ENCODE measurements at places on chromosomes 11 and 22.

DNA sequence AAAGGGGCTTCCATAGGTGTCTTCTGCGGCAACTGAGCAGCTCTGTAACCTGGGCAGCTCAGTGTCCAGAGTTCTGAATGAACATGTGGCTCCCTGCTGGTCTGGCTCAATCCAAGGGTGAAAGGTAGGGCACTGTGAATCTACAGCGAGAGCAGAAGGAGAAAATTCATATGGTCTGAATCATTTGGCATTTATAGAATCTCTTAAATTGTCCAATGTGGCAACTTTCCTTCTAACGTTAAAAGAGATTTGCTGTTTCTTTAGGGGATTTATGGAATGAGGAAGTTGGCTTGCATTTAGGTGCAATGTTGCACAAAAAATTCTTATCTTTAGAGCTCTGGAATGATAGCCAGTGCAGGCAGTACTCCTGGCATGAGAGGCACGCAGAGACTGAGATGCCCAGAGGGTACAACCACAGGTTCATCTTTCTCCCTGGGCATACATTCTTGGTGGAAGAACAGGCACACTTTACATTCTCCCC, 17.0 kb downstream of the ATXN10 start:
- no peak for DNase-seq

DNA sequence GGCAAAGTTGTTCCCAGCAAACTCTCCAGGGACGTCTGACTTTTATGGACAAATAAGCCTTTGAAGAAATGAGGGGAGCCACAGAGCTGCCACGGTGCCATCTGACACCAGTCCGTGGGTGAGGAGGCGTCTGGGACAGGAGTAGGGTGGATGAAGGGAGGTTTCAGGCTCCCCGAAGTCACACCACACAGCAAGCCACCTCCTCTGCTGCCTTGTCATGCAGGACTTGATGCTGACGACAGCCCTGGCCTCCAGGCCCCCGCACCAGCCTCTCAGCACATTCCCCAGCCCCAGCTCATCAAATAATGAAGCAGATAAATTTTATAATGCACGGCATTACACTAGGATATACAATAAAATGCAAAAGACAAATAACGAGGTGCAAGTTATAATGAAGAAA, 156.5 kb downstream of the CEP164 start:
- no peak for DNase-seq

DNA sequence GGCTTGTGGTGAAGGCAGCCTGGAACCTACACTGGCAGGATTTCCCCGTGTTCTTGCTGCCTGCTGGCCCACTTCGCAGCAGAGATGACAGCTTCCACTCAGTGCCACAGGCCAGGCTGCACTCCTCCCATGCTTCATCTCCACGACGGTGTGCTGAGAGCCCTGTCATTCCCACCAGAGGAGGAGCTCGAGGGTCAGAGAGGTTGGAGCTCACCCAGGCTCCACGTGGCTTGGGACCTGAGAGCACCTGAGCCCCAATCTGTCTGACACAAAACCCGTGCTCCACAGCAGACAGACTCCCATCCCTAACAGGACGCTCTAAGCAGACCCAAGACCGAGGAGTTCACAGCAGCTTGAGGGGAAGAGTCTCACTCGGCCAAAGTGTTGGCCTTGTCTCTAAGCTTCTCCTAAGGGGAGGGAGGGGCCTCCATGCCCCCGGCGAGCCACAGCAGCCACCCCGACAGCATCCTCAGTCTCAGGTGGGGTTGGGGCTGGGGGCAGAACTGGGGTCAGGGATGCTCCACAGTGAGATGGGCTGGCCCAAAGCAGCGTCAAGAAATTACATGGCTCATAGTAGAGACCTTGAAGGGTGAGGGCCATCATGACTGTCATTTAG, 10.7 kb downstream of the LRFN4 start:
- no peak for DNase-seq

DNA sequence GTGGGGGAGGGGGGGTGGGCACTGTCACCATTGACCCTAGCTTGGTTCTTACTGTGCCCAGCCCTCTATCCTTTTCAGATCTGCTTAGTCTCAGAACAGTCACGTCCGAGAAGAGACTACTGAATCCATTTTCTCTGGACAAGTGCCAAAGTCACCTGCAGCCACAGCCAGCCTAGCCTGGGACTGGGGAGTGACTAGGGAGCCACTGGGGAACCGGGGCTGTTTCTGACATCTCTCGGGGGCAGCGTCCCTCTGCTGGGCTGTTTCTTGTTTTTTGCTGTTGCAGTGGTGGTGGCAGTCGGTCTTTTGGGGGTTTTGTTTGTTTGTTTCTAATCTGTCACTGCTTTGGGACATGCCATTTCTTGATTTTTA, 8.7 kb downstream of the SLC37A2 start:
- no peak for DNase-seq

- DNase-seq = no peak
Measured at GRCh38 chr22:40462195-40462984, 92.0 kb downstream of the SGSM3 start.

GRCh38 chr11:25910086-25910485, 421.8 kb upstream of the ANO3 start:
- peak; percentile 3 for DNase-seq

- DNase-seq = no peak
Measured at GRCh38 chr11:2924821-2925675, 4.2 kb downstream of the PHLDA2 start.

DNA sequence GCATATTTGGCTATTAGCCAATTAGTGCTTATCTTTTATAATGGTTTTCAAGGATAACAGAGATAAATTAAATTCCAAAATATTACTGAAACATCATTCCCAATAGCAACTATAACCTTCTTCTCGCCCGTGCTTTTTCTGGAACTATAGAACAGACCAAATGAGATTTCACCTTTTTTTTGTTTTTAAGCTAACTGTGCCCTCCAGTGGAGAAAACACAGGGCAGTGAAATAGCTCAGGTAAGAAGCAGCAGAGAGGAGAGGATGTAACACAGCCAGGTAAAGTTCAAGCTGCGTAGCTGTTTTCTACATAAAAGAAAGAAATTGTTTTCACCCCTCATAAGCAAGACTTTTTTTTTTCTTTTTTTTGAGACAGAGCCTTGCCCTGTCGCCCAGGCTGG, 28.2 kb downstream of the HSD17B12 start:
- DNase-seq = no peak

DNA sequence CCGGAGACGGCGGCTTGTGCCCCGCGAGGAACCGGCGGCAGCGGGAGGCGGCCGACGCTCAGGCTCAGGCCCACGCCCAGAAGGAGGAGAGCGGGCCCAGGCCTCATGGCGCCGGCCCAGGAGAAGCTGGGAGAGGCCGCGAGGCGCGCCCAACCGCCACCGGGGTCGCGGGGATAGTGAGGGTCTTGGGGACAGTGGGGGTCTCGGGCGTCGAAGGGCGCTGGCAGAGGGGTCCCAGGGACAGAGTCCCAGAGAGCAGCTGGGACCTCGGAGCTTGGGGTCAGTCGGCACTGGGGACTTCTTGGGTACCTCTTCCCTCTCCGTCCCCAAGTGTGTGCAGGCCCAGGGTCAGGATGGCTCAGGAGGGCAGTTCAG, at the start of gene PKDREJ:
Gene PKDREJ (minus strand): TSS at position 128 of the 375 bp plus-strand sequence. CDS start 21 bp downstream, at position 107.
- DNase-seq = no peak

- no peak for DNase-seq
Measured at GRCh38 chr22:19825904-19826618, 28.6 kb downstream of the GNB1L start.

GRCh38 chr11:91261513-91261912, 963.1 kb upstream of the FAT3 start:
- no peak for DNase-seq

- DNase-seq = no peak
Measured at GRCh38 chr11:65973439-65974110, 12.0 kb downstream of the SART1 start.

GRCh38 chr22:43296276-43296902, 46.8 kb downstream of the SCUBE1 start:
- no peak for DNase-seq

DNA sequence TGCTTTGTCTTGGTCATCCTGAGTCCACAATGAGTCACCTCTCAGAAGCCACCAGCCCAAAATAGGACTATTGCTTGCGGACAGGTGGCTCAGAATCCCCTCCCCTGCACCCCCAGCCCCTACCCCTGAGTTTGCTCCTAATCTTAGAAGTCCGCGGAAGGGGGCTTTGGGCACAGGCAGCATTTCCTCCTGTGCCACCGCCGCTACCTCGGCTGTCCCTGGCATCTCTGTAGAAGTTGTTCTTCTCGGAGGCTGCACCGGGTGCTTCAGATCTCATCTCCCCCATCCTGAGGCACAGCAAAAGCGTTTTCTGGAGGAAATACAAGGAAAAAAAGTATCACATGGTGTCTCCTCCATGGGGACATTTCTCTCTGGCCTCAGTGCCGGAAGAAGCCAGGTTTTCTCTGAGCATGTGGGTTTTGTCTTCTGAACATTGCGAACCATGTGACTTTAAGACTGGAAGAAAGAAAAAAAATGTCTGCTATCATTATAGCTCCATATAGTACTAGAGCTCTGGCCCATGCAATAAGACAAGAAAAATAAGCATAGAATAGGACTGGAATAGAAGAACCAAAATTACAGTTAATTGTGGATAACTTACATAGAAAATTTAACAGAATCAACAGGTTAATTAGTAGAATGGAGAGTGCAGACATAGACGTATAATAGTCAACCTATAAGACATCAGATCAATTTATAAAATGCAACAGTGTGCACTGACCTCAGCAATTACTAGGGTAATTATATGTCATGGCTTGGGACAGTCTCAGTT, 63.2 kb downstream of the SHISAL1 start:
- DNase-seq = no peak

GRCh38 chr11:70834277-70834940, 418.0 kb downstream of the SHANK2 start:
- DNase-seq = no peak

DNA sequence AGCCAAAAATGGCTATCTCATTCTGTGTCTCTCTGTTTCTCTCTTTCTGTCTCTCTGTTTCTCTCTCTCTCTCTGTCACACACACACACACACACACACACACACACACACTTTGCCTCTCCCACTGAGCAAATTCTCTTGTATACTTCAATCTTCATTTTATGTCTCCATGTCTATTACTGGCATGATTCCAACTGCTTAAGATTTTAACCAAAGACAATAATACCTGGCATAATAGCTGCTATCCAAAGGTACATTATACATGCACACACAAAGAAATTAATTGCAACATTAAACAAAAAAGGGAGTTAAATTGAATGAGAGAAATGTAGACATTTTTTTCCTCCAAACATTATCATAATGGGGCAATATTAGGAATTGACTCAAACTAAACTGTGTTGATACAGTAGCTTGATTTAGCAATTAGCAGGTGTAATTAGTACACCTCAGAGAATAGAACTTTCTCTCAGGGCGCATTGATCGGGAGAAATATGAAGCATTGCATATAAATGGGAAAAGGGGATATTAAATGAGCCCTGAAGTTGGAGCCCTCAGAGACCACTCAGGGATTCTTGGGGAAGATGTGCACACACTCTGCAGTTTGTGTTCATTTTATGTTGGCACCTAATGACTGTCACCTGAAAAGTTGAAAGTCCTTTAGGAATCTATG, 17.4 kb upstream of the SLC1A2 start:
- DNase-seq = no peak

GRCh38 chr11:16160146-16160545, 196.2 kb downstream of the SOX6 start:
- DNase-seq = no peak

DNA sequence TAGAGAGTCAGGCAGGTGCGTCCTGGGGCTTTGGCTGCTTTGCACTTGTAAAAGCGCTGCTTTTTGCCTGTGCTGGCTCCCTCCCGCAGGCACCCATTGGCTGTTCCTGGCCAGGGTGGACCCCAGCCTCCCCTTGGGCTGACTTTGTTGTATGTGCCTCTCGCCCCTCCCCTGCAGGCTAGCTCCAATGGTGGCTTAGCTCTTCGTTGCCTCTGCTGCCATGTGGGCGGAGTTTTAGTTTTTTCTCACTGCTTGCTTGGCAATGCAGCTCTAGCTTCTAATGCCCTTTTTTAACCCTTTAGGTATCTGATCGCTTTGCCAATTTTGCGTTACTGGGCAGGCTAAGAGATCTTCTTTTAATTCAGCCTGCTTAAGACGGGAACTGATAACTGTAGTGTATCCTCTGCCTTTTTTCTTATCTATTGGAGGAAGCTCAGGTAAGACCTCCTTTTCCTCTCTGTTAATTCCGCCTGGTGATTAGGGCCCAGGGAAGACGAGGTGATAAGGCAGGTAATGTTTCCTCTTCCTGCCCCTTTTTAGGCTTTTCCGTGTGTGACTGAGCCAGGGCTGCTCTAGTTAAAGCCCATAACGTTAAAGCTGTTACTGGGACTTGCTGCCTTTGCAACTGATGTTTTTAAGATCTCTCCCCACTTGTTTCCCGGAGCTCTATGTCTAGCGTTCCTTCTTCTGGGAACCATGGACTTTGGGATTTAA, 11.7 kb upstream of the GLYATL1 start:
- DNase-seq = peak; percentile 49

GRCh38 chr11:40974186-40974795, 485.2 kb downstream of the LRRC4C start:
- no peak for DNase-seq

DNA sequence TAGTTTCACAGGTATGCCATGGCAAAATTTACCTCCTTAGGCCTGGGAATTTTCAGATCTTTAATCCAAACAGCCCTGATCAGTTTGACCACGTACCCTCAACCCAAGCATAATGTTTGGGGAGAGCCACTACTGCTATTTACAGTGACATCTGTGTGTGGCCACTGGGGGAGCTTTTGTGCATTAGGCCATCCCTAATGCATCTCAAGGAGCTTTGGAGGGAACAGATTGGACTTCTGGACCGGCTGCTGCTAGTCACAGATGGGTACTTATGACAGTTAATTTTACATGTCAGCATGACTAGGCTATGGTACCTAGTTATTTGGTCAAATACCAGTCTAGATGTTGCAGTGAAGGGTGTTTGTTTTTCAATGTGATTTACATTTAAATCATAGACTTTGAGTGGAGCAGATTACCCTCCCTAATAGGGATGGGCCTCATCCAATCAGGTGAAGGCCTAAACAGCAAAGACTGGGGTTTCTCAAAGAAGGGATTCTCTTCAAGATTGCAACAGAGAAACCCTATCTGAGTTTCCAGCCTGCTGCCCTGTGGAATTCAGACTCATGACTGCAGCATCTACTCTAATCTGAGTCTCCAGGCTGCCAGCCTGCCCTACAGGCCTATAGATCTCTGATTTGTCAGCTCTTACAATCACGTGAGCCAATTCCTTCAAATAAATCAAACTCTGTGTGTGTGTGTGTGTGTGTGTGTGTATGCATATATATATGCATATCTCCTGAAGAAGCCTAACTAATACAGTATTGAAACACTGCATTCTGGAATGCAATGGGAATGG, 38.0 kb upstream of the GALNT18 start:
- no peak for DNase-seq

GRCh38 chr11:117569911-117570310, 227.1 kb downstream of the DSCAML1 start:
- DNase-seq = no peak

- DNase-seq = no peak
Measured at GRCh38 chr11:33476945-33477606, 219.9 kb downstream of the HIPK3 start.
